Right ventricle myocardium superior (tissue), 1 donor: ENCODE measurements at places on chromosomes 12 and 14.

DNA sequence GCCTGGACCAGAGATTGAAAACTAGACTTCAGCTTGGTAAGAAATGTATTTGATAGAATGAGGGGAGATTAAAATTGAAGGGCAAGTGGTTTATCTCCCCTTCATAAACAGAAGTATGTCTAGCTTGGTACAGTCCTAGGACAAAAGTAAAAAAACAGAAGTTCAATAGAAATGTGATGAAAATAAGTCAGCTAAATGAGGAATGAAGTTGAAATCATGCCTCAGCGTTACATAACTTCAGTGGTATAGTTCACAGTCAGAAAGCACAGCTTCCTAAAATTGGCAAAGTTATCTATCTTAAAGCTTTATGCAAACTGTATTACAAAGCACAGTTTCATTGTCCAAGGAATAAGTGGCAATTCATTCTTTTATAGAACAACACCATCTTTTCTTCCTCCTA is 90.2 kb upstream of the SYT10 start:
- no peak for DNase-seq

GRCh38 chr12:101298426-101298825 is 18.5 kb downstream of the UTP20 start:
- no peak for DNase-seq

- peak; percentile 52 for DNase-seq
Measured at GRCh38 chr12:49705479-49706134, 1.6 kb downstream of the FMNL3 start.

- no peak for DNase-seq
Measured at GRCh38 chr12:91675401-91675800, 470.2 kb downstream of the BTG1 start.

DNA sequence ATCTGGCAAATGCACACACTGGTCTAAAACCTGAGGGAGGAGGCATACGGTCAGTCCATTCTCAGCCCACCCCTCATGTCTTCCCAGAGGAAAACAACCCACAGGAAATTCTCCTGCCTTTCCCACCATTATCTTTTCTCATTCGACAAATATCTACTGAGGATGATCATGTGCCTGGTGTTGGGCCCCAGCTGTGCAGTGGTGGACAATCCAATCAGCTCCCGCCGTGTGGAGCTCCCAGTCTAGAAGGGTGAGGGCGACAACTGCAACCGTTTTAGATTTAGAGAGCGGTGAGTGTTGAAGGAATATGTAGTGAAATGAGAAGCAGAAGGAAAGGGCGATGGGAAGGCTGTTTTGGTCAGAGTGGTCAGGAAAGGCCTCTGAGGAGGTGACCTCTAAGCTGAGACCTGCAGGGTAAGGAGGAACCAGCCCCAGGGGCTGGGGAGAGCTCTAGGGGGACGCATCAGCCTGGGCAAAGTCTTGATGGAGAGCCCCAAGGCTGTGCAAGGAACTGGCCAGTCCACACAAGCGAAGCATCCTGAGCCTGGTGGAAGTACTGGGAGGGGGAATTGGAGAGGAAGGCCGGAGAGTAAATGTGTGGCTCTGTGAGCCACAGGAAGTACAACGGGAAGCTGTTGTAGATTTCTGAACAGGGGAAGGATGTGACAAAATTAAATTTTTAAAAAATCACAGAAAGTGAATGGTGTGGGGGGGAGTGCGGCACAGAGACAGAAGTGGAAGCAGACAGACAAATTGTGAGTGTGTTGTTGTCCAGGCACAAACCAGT is 192.8 kb downstream of the NTF3 start:
- DNase-seq: no peak

GRCh38 chr12:110733900-110734299 is 8.8 kb downstream of the PPP1CC start:
- DNase-seq: no peak

DNA sequence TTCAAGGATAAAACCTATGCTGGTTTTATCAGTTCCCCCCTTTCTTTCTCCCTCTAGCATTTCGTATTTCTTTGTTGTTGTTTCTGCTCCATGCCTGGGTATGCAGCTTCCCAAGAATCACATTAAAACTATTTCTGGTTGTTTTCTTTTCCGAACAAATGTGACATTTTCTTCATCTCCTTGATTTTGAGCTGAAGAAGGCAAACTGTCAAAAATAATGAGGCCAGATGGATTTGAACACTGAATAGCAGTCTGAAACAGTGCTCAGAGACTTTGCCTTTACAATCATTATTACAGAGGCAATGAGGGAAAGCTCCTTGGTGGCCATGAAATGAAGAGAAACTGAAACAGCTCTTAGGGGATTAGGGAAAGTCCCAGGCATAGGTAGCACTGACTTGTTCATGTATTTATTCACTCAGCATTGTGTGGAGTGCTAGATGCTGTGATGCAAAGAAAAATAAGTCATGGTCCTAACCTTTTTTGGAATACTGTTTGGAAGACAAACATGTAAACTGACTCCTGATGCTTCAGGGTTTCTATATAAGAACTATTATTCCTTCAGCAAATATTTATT is 319.5 kb downstream of the FUT8 start:
- no peak for DNase-seq

DNA sequence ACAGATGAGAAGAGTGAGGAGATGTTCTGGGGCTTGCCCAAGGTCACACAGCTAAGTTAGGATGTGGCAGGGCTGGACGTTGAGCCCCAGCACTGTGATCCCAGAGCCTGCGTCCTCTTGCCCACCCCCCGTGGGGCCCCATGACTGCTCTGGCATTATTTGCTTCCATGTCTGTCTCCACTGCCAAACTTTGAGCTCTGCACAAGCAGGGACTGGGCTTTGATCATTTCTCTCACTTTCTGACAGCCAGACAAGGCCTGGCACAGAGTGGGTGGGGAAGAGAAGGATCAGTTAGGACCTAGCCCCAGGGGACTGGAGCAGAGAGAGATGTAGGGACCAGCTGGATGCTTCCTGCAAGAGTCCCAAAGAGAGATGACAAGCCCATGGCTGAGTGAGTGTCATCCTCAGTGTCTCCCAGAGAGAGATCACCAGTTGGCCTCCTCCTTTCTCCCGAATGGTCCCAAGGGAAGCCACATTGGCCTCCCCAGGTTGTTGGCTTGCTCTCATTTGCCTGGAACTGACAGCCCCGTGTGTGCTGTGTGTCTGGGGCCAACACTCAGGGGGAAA is 126.7 kb upstream of the PWP1 start:
- DNase-seq: no peak

GRCh38 chr12:24881227-24881626 is 67.7 kb downstream of the BCAT1 start:
- no peak for DNase-seq

GRCh38 chr12:68521848-68522502 is 88.7 kb upstream of the RAP1B start:
- DNase-seq: no peak

DNA sequence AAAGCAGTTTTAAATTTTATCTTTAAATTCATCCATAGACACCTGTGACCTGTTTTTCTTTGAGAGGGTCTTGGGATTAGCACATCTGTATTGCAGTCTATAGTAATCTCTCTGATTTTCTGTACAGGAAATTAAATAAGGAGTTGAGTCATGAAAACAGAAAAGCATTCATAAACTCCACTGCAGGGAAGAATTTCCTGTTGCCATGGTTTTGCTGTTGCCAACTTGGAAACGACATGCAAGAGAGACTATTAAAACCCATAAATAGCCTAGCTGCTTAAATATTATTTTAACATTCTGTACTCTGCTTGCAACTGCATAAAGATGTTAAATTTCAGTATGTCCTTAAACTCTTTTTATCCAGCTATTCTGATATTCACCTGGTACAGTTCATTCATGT is 281.0 kb upstream of the RGS6 start:
- no peak for DNase-seq

DNA sequence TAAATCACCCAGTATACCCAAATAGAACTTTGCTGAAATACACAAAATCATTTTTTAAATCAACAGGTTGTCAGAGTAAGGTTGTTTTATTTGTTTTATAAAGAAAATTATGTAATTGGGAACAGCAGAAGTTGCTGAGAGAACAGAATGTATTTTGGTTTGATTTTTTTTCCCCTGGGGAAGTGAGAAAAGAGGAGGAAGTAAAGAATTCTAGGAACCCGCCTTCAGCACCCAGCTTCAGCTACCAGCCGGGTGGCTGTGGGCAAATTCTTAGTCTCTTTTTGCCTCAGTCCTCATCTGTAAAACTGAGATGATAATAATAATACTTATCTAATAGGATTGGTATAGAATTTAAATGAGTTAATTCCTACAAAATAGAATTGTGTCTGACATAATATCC is 119.4 kb downstream of the SRGAP1 start:
- no peak for DNase-seq

- DNase-seq: no peak
Measured at GRCh38 chr14:37565550-37565949, 29.5 kb downstream of the FOXA1 start.

DNA sequence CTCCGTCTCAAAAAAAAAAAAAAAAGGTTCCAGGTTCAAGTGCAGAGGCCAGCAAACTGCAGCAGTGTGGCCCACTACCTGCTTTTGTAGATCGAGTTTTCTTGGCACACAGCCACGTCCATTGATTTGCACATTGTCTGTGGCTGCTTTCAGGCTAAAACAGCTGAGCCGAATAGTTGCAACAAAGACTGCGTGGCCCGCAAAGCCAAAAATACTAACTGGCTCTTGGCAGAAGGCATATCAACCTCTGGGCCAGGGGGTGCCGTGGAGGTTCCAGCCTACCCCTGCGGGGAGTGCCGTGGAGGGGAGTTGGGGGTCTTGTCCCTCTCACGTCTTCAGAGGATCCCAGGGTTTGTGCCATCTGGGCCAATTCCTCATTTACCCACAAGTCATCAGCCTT is 170.1 kb downstream of the ADGRD1 start:
- peak; percentile 12 for DNase-seq

GRCh38 chr14:93582516-93582915 is 151.8 kb downstream of the UNC79 start:
- DNase-seq: no peak

- no peak for DNase-seq
Measured at GRCh38 chr12:4855121-4855924, 54.4 kb upstream of the KCNA1 start.

DNA sequence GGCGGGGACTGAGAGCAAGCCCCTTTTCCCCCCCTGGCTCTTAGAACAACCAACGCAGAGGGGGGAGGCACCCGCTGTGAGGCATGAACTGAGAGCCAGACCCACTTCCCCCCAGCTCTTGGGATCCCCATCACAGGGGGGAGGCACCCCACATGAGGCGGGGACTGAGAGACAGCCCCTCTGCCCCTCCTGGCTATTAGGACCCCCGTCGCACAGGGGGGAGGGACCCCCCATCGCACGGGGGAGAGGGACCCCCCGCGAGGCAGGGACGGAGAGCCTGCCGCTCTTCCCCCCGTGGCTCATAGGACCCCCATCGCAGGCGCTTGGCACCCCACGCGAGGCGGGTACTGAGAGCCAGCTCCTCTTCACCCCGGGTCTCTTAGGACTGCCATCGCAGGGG is 195.8 kb upstream of the PZP start:
- DNase-seq: no peak

DNA sequence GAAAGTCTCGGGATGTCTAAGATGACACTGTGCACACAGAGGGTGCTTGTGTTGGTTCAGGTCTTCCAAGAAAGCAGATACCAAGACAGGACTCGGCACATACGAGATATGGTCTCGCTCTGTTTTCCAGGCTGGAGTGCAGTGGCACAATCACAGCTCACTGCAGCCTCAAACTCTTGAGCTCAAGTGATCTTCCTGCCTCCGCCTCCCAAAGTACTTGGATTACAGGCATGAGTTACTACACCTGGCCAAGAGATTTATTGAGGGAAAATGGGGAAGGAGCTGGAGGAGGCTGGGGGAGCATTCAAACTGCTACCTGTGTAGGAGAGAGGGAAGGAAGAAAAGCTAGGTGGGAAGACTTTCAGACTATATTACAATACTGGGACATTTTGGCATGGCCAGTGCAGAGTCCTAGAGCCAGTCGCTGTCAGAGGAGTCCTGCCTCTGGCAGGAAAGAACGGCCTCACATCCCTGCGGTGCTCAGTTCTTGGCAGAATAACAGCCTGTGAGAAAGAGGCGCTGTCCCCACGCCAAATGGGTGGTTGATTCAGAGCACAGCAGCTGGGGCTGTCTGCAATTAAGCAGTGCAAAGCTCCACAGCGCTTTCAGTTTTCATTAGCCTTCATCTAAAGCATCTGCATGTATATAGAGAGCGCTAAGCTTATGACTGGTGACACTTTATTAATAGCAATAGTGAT is 18.3 kb downstream of the SLC17A8 start:
- peak; percentile 87 for DNase-seq

GRCh38 chr14:24692382-24693352 is 58.7 kb upstream of the GZMB start:
- DNase-seq: no peak

GRCh38 chr14:26389646-26390508 is 208.0 kb downstream of the NOVA1 start:
- no peak for DNase-seq

DNA sequence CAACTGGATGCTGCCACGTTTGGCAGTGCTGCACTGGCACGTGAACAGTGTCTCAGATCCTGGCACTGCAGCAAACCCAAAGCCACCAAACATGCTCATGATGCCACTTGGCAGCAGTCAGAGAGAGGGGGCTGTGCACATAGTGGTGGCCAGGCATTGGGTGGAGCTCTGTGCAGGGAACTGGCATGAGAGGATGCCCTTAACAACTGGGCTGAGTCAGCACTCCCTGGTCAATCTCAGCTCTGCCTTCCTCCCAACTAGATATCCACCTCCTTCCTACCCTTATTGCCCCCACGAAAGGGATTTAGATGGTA is 37.0 kb downstream of the ZFHX2 start:
- no peak for DNase-seq

GRCh38 chr14:100011628-100012325 is 53.4 kb upstream of the EVL start:
- DNase-seq: no peak

- DNase-seq: no peak
Measured at GRCh38 chr12:90499795-90500194, 455.2 kb downstream of the CCER1 start.

DNA sequence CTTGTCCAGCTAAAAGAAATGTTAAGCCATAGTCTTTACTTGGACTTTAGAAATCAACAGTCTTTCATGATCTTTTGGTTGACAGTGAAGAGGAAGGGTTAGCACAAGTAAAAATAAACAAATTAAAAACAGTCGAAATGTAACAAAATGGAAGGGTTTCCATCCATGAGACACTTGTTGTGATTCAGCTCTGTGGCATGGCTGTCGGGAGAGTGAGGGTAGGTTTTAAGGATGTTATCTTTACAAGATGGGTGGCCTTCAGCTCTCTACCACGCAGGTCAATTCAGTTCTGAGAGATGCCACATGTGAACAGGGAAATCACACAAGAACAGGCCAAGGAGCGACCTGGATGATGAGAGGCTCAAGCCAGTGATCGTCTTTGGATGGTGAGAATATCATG is 180.2 kb downstream of the PPM1H start:
- no peak for DNase-seq

GRCh38 chr14:100654814-100655740 is 67.9 kb upstream of the BEGAIN start:
- no peak for DNase-seq

DNA sequence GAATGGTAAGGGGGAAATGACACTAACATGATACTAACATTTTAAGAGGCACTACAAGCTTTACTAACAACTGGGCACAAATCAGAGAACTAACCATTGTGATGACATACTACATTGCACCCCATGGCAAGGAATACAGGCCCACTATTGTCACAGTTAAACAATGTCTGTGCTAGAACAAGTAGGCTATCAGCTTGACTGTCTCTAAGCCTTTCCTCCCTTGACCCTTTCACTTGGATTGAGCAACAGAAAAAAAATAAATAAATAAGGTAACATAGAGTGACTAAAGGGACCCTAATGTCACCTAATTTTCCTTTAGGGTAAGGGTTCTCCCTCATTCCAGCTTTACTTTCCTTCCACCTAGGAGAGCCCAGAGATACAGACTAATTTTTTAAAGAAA is 4.4 kb downstream of the SLC38A2 start:
- DNase-seq: no peak
